ENCODE measurements at places on chromosomes 12 and 14.

DNA sequence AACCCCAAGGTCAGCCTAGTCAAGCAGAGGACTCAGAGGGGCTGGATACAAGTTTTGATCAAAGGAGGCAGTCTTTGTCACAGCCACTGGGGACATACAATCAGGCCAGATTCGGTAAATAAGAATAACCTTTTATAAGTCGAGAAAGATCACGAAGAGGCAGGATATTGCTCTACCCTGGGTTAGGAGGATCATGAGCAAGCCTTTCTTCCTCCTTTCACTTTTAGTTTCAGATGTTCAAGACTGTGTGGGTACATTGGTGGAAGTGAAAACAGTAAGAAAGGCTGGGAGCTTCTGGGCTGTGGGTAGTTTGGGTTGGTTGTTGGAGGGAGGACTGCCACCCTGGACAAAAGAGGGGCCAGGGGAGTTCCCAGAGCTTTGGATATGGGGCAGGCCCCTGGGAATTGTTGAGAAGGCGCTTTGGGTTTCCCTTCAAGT, 127.7 kb downstream of the SNAPC1 start:
- peak; percentile 3 for DNase-seq

DNA sequence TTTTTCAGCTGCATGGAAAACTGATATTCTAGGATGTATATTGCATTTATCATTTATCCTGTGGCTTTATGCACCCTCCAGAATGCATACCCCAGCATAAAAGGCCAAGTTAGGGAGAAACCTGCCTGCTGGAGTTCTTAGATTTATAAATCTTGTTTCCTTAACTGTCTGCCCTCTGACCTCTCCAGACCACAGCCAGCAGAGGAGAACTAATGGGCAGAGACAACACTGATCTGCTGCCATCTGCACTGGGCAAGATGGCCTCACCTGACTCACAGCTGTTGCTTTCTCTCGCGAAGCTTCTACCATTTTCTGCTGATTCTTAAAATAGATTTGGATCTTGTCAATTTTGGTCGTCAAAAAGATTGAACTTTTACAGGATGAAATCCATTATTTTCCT, 65.8 kb downstream of the PPP2R5C start:
- DNase-seq, result no peak

- DNase-seq, result no peak
These were observed 123.3 kb upstream of the MED13L start for GRCh38 chr12:116400636-116401372.

- peak; percentile 5 for DNase-seq
These were observed 4.4 kb upstream of the TDRD9 start for GRCh38 chr14:103923863-103924262.

DNA sequence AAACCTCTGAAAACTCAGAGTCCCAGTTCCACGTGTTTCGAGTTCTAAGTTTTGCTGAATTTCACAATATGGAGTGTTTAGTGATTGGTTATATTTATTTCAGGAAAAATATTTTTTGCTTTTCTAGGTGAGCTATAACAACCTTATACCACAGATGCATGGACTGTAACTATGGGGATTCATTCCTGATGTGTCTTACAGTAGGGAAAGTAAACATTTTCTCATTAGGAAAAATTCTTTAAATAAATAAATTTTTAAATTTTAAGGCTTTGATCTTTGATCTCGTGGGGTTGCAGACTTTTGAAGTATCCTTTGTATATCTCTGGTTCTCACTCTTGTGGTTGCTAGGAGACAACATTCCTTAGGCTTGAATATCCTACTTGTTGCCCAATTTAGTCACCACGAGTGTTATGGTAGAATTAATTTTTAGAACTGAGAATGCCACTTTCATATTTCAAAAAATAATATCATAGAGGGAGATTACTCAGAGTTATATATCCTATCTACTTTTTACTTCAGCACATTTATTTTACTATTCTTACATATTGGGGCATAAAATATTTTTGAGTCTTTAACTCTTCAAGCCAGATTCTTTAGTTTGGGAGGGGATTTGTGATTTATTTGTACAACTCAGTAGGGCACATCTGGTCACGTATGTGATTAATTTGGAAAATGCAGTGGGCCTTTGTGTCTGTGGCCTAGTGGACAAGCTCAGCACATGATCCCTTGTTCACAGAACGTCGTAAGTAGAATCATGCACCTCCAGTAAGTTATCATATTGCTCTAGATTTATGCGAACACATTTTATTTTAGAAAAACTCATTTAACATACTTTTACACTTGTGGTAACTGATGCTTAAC, 224.0 kb downstream of the TTC6 start:
- peak; percentile 58 for DNase-seq

GRCh38 chr12:87112571-87113345, 856.6 kb upstream of the MGAT4C start:
- no peak for DNase-seq

DNA sequence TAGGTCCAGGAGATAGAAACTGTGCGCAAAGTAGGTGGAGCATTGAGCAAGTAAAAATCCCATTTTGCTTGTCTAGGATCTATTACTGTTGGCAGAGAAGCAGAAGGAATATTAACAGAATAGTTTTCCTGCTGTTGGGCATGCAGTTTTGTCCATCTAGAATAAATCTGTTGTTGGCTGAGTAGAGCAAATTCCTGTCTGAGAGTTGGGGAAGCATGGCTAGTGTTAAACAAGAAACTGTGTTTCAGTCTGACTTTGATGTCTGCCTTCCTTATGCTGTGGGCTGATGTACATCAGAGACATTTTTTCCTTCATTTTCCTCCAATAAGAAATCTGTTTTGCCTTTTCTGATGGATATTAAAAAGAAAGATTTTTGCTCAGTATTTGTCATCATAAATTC, 98.2 kb downstream of the RAD52 start:
- DNase-seq, result peak; percentile 47

GRCh38 chr14:74434294-74434693, 8.3 kb upstream of the SYNDIG1L start:
- no peak for DNase-seq

DNA sequence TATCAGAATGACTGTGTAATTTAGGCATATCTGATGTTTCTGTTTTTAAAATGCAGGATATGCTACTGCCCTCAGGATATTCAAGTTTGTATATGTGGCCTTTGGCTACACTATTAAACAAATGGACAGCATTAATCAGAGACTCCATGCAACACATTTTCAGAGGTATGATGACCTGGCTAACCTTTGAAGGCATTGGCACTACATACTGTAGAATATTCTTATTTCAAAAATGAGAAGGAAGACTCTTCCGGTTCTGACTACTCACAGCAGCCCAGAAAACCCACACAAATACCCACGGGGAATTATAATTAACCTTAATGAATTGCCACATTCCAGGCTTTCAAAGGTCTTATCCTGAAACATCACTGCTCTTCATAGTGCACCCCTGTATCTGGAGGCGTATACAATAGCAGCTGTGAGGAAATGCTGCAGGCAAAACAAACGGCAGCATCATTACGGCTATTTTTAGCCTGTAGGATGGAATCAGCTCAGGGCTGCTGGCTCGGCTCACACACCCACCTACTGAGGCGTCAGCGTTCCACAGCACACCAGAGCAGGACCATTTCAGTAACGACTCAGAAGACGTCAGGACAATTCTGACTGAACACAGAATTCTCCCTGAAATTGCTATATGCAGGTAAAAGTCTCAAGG, 648.5 kb downstream of the RPS29 start:
- no peak for DNase-seq

DNA sequence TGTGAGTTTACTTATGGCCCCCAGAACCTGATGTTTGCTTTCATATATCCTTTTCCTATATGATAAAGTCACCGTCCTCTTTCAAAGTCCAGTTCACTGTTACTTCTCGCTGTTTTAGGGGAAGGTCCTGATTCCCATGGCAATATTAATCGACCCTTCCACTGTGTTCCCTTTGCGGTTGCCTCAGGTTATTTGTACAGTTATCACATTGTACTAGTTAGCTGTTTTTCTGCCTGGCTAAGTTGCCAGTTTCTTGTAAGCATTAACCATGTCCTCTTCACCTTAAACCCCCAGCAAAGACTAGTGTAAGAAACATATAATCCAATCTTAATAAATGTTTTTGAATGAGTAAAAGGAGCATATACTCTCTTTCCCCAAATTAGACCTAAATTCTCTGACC, 115.0 kb upstream of the PPFIA2 start:
- DNase-seq, result no peak

- no peak for DNase-seq
These were observed at the start of gene LYZ for GRCh38 chr12:69348162-69348938. TSS of gene LYZ (plus strand) at chr12:69348381. CDS start at chr12:69348409, 28 bp downstream.

- no peak for DNase-seq
These were observed 27.5 kb downstream of the PIGH start for GRCh38 chr14:67572608-67573007.

- no peak for DNase-seq
These were observed 30.0 kb upstream of the OR4E1 start for GRCh38 chr14:21703357-21704326.

DNA sequence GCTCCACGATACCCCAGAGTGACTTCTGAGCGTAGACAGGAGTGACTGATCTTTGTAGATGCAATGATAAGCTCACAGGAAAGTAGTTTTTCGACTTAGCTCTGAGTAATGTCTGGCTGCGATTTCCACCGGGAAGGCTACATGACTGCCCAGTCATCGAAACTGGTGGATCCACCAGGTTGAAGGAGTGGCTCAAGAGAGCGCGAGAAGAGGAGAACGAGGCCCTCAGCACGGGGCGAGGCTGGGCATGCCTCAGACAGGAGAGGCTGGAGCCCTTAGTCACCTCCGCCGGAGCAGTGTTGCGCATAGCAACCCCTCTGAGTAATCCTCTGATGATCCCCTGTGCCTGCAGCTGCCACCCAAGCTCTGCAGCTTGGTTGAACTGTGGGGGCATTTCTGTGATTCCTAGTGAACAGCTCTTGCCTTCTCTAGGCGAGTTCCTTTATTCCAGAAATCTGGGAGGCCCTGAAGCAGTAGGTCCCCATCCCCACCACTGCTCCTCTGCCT, 25.6 kb downstream of the ELK3 start:
- DNase-seq, result peak; percentile 98

GRCh38 chr14:61940666-61941420, 178.6 kb downstream of the SNAPC1 start:
- peak; percentile 61 for DNase-seq

GRCh38 chr12:106223485-106224354, 24.1 kb downstream of the CKAP4 start:
- DNase-seq, result peak; percentile 76

- DNase-seq, result no peak
These were observed 269.0 kb downstream of the SLC15A4 start for GRCh38 chr12:128554546-128555304.

DNA sequence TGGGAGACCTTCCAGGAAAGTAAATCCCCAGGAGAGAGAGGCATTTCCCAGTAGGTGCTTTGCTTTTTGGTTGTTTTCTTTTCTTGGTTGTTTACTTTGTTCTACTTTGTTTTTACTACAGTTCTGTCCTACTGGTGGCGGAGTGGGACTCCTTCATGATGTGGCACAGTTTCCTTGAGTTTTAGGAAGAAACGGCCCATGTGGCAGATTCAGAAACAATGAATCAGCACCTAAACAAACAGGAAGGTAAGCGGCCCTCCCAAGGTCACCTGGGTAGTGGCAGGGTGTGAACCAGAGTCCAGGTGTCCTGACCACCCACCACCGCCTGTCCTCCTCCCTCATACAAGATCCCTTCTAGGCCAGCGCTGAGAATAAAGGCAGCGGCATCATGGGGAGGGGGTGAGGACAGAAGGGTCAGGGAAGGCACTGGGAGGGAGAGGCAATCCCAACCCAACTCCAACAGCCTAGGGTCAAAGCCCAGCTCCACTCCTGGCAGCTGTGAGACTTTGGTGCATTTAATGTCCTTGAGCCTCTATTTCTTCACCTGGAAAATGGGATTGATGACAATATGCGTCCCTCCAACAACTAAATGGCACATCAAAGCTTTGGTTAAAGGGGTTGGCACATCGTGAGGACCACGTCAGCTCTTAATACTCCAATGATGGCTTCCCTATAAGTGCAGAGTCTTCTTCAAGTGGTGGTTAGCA, 111.5 kb upstream of the BCL2L14 start:
- peak; percentile 30 for DNase-seq

- DNase-seq, result no peak
These were observed 319.4 kb downstream of the VRK1 start for GRCh38 chr14:97116546-97116945.

DNA sequence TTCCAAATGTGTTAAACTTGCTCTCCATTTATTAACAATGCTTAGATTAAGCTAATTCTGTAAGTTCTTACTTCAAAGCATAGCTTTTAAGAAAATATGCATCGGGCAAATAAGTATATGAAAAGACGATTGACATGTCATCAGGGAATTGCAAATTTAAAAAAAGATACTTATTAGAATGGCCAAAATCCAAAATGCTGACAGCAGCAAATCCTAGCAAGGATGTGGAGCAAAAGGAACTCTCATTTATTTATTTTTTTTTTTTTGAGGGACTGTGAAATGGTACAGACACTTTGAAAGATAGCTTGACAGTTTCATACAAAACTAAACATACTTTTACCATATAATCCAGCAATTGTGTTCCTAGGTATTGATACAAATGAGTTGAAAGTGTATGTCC, 779.5 kb upstream of the MDGA2 start:
- no peak for DNase-seq

- DNase-seq, result no peak
These were observed 67.7 kb upstream of the PTHLH start for GRCh38 chr12:28040246-28040645.

DNA sequence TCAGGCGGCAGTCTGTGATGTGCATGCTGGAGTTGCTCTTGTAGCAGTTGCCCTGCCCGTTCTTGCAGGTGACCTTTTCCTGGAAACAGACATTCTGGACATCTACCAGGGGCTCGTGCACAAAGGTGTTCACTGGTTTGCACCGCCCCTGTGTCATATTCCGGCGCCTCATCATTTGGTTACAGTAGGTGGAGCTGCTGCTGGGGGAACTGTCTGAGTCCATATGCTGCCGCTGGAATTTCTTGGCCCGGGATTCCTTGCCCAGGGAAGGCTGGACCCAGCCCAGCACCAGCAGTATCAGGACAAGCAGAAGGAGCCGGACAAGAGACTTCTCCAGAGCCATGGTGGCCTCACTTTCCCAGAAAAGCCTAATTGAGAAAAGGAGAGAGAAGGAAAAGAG, 918 bp downstream of the RNASE1 start:
- DNase-seq, result no peak

DNA sequence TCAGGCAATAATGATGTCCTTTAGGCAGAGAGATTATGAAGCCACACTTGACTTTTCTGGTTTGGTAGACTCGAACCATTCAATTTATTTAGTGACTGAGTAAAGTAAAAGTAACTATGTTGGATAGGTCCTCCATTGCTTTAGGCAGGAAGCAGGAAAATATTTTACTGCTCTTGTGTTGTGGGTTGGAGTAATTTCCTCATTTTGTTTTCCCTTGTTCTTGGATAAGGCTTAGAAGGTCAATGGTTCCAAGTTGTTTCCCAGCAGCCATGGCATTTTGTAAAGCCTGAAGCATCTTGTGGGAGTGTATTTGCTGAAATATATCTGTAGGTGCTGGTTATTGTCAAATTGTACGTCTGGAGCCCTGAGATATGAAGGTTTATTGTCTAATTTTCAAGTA, 161.2 kb upstream of the SLC38A2 start:
- peak; percentile 19 for DNase-seq

All from EH (cell line).